ENCODE measurements at places on chromosomes 6 and 20.
A peak's percentile ranks its signal among the peaks of the same experiment; 100 is the strongest.

GRCh38 chr6:166640342-166641043 lies 13.4 kb upstream of the RPS6KA2 start:
- DNase-seq: peak; percentile 65

DNA sequence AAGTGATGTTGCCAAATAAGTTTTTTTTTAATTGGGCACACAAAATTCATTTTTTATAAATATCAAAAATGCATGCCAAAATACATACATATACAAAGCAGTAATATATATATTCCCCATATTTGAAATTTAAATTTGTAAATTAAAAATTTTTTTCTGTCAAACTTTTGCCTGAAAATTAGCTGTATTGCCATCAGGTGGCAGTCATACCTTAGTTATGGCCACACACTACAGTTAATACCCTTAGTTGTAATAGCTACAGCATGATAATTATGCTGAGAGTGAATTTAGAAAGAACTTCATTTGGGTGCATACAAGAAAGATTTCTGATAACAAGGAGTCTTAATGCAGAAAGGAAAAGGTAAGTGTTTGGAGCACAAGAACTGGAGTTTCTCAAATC lies 46.2 kb upstream of the SDHAF4 start:
- no peak for DNase-seq

DNA sequence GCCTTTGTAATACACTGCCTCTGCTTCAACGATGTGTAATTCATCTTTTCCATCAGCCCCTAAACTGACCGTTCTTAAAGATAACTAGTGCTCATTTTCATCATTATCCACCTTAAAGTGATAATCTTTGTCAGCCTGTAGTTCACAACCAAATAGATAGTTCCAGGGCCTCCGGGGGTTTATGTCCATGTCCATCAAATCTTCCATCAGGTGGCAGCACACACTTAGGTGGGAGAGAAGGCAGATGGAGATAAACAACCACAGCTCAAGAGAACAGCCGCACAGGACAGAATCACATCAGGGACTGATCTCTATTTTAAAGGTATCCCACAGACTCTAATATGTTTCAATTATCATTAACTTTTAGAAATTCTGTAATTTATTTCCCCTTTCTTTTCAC lies 90.9 kb downstream of the LMBRD1 start:
- no peak for DNase-seq

- DNase-seq: no peak
Measured at GRCh38 chr6:122730775-122731386, 48.6 kb upstream of the FABP7 start.

All from left ventricle myocardium superior (tissue), 1 donor.